NCI-H748 treated with DMSO at 0.1 percent for 48 hours (cell line): ENCODE measurements at places on chromosomes 6 and 20.

- no peak for DNase-seq
Observed at GRCh38 chr20:23118766-23119165, 32.6 kb upstream of the CD93 start.

GRCh38 chr20:15836634-15837033 is 736.6 kb downstream of the KIF16B start:
- DNase-seq = no peak

GRCh38 chr20:14431568-14431967 is 94.2 kb upstream of the FLRT3 start:
- DNase-seq = no peak

DNA sequence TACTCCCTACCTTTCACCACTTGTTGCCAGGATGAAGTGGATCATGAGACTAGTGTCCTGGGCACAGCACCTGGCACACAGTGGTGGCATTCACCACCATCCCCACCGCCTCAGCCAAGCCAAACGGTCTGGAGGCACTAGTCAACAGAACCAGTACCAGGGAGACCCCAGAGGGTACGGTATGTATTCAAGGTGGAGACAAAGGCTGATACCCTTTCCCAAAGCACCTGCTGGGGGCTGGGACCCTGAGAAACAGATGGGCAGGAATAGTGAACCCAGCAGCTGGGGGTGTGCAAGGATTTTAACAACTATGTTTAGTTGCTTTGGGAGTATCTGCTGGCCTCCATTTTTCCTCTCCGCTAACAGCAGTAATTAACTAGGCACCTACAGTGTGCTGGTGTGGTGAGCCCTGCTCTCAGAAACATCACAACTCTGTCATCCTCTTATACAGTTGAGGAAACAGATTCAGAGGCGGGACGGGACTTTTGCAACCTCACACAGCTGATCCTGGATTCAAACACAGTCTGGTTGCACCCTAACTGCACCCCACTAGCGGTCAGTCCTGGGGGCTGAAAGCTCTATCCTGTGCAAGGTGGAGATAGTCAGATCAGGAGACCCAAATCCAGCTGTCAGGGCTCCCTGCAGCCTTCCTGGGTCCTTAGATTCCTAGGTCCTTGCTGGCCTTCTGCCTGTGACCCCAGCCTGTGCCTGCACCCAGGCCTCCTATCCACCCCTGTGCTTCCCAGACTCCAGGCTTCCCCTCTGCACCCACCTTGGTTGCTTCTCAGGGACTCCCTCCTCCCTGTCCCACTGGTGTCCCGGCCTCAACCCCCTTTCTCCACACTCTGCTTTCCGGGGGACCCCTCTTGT is 1.2 kb downstream of the SNTA1 start:
- DNase-seq = no peak

- DNase-seq = no peak
Observed at GRCh38 chr6:159378411-159379328, 209.5 kb downstream of the FNDC1 start.

DNA sequence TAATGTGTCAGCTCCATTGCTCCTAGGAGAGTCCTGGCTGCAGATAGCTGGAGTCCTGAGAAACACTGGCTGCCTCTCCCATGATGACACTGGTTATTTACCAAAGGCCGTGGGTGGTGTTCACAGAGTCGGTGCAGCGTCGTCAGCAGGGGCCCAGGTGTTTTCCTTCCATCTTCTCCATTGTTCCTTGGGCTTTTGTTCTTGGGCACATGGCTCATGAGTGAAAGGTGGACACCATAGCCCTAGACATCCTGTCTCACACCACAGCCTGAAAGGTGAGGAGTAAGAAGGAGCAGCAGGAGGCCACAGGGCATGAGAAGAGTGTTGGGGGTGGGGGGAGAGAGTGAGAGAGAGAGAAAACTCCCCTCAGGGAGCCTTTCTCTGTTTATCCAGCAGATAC is 9.1 kb downstream of the CST5 start:
- DNase-seq = peak; percentile 2

- DNase-seq = no peak
Observed at GRCh38 chr6:113104951-113105350, 752.2 kb upstream of the MARCKS start.

DNA sequence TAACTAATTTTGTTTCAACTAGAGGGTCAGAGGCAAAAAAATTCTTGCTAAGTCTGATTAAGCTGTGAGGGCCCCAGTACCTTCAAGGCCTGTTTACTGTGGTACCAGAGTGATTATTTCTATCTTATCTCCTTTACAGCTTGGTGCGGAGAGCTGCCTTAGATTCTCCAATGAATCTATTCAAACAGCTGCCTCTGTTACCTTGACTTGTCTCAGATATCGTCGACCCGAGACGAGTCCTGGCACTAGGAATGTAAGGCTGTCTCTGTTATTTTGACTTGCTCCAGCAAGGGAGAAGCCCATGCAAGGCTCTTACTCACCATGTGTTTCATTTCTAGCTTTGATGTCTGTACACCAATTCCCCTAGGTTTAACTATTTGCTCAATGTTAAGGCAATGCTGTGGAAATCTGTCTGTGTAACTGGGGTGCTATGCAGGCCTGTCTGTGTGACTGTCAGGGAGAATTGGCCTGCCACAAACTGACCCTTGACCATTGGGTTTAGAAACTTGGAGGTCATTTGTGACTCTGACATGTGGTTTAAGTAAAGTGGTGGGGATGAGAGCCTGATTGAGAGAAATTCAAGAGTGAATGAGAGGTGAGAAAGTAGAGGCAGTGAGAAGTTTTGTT is 10.4 kb upstream of the FKBPL start:
- DNase-seq = no peak

DNA sequence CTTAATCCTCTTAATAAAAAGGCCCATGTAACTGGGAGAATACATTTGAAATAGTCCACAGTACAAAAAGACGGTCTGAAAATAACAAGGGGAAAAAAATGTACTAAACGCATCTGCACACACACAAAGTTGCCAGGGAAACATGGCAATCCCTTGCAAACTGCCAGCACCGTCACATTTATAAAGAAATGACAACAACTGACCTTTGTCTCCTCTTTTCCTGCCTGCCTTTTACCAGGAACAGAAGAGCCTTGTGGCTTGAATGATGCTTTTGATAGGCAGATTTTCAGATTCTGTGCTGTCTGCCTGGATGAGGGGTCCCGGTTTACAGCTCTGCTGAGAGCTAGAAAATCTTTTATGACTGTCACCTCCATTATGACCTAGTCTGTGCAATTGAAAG is 308.6 kb upstream of the ZFP64 start:
- DNase-seq = no peak

DNA sequence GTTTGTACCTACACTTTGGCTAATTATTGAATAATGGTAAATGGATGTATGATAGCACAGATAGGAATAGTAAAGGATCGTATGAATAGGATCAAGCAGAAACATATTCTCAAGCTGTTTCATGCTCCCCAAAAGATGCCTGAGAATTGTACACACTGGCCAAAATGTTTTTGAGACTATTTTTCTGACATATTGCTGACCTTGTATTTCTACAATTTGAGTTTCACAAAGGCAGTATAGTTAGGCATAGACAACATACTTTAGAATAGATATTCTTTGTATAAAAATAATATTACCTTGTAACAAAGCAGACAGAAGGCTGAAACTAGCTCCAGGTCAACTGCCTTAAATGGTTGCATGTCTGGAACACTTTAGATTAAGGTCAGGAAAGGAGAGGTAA is 598.4 kb downstream of the COL12A1 start:
- no peak for DNase-seq

- DNase-seq = no peak
Observed at GRCh38 chr6:13068586-13069210, 259.6 kb downstream of the TBC1D7 start.

GRCh38 chr6:44042261-44042988 is 84.8 kb downstream of the MRPL14 start:
- no peak for DNase-seq

DNA sequence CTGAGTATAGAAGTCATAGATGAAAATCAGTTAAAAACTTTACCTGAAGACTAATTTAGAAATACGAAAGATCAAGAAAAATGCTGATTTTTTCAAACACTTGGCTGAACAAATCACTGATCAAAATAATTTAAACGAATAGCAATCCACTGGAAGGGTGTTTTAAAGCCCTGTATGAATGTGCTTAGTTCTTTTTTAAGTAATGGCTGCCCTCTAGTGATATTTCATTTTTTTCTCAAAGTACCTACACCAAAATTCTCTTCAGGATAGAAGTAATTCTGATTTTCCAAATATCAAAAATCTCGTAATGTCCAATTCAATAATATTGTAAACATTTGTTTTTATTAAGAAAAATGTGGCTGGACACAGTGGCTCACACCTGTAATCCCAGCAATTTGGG is 32.5 kb downstream of the AKAP7 start:
- no peak for DNase-seq

GRCh38 chr6:8939615-8940014 is 504.3 kb upstream of the SLC35B3 start:
- DNase-seq = peak; percentile 99

DNA sequence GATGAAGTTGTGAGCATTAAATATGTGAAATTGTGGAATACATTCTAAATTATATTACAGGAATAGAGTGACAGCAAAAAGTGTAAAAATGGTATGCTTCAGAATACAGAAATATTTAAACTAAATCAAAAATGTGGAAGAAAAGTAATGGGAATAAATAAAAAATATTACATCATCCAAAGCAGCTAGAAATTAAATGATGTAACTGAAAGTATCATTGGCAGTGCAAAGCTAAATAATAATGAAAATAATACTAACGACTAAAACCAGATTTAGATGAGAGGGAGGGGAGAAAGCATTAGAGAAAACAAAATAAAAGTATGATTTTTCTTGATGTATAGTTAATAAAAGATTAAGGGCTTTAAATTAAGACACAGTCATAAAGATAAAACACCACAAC is 1104.0 kb downstream of the EPHA7 start:
- DNase-seq = no peak

DNA sequence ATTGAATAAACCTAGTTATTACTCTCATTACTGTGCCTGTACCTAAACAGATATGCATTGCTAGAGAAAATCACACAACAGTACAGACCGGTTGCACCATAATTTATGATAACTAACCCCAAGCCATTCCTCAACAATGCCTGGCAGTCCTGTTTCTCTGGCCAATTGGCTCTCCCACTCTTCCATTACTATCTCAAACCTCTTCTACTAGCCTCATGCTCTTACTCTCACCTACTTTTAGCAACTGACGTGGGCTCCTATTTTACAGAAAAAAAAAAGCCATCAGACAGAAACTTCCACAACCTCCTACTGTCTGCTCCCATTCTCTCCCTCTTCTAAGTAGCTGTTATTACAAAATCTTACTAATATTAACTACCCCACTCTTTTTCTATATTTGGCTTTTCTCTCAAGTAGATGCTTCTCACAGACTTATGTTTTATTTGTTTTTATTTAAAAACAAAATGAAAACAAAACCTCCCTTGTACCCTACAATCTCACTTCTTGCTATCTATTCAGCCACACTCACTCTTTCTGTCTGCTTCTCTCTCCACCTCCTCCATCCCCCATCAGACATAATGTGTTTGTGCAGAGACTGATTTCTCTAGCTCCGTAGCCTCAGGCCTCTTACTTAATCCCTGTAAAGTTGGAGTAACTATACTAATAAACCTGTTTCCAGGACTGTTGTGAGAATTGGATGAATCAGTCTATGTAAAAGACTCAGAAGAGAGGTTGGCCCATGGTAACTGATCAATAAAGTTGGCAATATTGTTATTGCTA is 9.1 kb downstream of the GOPC start:
- no peak for DNase-seq

GRCh38 chr6:11460001-11460668 is 77.4 kb upstream of the TMEM170B start:
- DNase-seq = no peak

GRCh38 chr6:25953733-25954132 is 8.9 kb upstream of the TRIM38 start:
- no peak for DNase-seq

- DNase-seq = no peak
Observed at GRCh38 chr6:21166754-21167153, 426.8 kb upstream of the SOX4 start.

GRCh38 chr6:157974341-157974894 is 7.2 kb upstream of the SYNJ2 start:
- no peak for DNase-seq

DNA sequence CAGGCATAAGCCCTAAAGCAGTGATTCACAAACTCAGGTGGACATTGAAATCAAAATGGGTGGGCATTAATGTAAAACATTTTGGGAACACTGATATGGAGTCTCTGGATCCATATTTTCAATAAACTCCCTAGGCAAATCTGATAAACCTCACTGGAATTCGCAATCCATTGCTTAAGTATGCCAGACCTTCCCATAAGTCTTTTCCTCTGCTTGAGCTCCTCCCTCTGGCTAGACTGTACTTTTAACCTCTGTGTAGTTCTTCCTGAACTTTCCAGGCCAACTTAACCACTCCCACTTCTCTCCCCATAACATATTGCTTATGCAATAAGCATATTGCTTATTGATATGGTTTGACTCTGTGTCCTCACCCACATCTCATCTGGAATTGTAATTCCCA is 629.7 kb upstream of the IMPG1 start:
- no peak for DNase-seq

- DNase-seq = no peak
Observed at GRCh38 chr6:24902782-24903181, 33.0 kb downstream of the RIPOR2 start.
